ENCODE measurements at places on chromosomes 13 and 19.

DNA sequence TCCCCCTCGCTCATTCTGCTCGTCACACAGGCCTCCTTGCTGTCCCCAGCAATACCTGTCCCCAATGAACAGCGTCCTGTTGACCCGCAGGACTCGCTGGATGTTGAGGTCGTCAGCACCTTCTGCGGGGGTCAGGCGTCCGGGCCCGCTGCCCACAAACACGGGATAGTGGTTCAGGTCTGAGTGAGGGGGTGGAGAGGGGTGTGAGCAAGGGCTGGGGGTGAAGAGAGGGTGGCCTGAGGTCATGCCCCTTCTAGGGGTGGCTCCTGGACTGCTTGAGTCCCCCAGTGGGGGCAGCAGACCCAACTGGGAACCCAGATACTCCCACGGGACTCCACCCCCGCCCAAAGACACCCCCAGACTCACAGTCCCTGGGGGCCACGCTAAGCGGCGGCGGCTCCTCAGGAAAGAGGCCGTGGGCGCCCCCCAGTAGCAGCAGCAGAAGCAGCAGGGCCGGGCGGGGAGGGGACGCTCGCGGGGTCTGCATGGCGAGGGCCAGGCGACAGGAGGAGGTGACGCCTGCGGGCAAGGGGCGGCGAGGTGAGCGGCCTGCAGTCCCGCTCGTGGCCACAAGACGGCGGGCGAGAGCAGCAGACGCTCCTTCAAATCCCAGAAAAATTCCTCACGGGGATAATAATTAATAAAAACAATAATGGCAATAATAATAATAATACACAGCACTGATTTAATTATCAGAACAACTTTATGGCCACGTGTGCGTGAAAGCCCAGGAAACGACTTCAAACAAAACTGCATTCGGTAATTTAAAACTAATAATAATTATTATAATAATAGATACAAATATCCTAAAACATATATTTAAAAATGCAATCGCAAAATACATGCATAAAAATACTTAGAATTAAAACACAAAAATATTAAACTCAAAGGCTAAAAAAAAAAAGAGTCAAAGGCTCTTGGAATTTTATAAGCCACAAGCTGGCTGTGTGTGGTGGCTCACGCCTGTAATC lies 1.2 kb downstream of the SEMA6B start:
- DNase-seq, result no peak

DNA sequence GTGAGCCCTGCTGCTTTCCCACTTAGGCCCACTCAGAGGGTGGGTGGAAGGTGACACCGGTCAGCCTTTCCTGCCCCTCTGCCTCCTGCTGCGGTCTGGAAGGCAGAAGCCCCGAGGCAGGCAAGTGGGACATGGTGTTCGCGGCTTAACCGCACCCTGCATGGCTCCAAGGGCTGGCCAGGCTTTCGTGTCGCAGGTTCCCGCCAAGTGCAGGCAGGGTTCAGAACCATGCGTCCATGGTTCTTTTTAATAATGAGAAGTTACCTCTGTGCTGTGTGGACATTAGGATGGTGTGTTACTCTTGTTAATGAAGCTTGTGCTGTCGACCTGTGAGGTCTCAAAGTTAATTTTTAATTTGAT lies 986 bp downstream of the DGKH start:
- DNase-seq, result no peak

DNA sequence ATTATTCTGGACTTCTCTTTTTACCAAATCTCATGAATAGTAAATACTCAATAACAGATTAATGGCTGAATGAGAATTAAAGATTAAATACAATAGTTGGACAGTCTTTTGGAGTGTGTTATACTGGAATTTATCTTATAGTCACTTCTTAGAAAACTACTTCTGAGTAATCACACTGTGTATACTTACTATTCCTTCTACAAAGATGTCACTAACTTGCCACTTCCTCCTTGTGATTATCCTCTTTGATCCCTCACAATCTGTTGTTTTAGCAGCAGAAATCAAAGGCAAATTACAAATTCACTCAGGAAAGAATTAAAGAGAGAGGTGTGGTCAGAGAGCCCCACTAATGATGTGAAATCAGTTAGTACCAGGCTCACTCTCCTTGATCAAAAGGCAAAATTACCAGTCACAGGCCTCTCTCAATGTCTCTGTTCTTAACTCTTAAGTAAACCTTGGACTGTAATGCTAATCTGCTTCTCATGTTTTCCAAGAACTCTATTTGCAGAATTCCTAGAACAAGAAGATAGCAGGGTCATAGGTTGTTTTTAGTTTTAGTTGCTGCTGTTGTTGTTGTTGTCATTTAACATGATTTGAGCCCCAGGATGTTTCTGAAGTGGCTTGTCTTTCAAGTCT lies 37.3 kb upstream of the FNDC3A start:
- no peak for DNase-seq

DNA sequence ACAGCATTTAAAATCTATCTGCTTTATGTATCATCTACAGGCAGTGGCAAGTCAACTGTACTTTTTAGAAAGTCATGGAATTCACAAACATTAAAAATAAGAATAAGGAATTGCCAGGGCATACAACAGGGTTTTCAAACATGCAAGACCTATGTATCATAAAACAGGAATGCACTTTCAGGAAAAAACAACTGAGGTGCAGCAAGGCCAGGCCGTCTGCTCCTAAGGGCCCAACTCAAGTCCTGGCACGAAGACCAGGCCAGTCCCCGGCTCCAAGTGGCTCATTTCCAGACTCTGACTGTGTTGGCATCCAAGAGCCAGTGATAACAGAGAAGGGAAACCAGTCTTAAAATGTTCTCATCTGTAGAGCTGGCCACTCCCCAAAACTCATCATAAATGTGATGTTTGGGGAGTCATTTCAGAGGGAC lies 7.1 kb downstream of the RFX2 start:
- DNase-seq, result peak; percentile 73

DNA sequence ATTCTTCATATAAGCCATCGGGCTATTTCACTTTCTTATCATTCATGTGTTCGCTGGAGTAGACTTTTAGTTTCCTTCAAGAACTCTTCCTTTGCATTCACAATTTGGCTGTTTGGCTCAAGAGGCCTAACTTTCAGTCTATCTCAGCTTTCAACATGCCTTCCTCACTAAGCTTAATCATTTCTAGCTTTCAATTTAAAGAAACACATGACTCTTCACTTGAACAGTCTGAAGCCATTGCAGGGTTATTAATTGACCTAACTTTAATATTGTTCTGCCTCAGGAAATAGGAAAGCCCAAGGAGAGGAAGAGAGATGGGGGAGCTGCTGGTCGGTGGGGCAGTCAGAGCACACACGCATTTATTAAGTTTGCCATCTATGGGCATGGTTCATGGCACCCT lies 158.1 kb downstream of the SUCLA2 start:
- no peak for DNase-seq

- DNase-seq, result no peak
These were observed 77.8 kb downstream of the TEX29 start for GRCh38 chr13:111398196-111398595.

DNA sequence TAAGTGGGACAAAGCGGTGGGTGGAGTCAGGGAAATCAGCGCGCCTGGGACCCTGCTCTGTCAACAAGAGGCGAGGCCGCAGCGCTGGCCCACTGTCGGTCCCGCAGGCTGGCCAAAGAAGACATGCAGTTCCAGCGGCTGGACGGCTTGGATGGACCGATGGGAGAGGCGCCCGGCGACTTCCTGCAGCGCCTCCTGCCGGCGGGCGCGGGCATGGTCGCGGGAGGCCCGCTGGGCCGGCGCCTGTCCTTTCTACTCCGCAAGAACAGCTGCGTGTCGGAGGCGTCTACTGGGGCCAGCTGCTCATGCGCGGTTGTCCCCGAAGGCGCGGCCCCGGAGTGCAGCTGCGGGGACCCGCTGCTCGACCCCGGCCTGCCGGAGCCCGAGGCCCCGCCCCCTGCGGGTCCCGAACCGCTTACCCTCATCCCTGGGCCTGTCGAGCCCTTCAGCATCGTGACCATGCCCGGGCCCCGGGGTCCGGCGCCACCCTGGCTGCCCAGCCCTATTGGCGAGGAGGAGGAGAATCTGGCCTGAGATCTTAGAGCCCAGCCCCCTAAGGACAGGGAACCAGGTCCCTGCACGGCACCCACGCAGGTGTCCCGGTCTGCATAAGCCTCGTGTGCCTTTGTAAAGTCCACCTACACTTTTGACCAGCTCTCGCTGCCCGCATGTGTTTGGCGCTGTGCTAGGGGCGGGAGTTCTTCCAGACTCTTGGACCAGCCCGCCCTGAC lies 6.1 kb downstream of the BEST2 start:
- peak; percentile 74 for DNase-seq

GRCh38 chr19:36152019-36152351 lies 262 bp downstream of the COX7A1 start:
- DNase-seq, result no peak

- DNase-seq, result no peak
These were observed 151.8 kb upstream of the TMTC4 start for GRCh38 chr13:100826441-100826840.

GRCh38 chr19:57606931-57607330 lies 7.1 kb upstream of the ZNF134 start:
- DNase-seq, result no peak

- DNase-seq, result peak; percentile 85
These were observed 624.8 kb downstream of the LIG4 start for GRCh38 chr13:107590556-107590955.

- peak; percentile 45 for DNase-seq
These were observed 16.8 kb downstream of the ZNF431 start for GRCh38 chr19:21158523-21159135.

DNA sequence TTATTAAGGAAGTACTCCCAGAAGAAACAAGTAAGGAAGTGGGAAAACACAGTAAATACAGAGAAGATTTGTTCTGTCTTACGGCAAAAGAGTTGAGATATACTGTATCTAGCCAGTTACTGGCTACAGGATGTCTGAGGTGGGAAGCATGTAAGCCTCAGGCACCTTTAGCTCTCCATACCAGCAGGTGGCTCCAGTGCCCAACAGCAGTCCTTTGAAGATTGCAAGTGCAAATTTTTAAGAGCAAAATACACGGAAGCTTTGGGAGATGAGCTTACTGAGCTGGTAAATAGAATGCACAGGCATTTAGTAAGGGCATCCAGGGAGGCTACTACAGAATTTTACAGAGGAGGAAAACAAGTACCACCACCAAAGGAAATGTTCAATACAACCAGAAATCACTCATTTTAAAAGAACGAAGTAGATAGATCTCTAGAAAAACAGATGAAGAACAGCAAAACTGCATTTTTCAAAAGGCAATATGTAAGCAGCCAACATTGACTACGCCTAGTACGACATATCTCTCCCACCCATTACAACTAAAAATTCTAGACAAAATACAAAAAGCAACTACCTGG lies 57.9 kb upstream of the VSTM2B start:
- no peak for DNase-seq

GRCh38 chr13:113548778-113549621 lies 35.6 kb upstream of the TFDP1 start:
- no peak for DNase-seq

GRCh38 chr19:3266092-3266693 lies 41.7 kb downstream of the CELF5 start:
- no peak for DNase-seq

GRCh38 chr19:37763488-37763887 lies 15.9 kb downstream of the ZNF573 start:
- peak; percentile 60 for DNase-seq

GRCh38 chr19:46845959-46846459 lies 4.6 kb downstream of the AP2S1 start:
- no peak for DNase-seq

DNA sequence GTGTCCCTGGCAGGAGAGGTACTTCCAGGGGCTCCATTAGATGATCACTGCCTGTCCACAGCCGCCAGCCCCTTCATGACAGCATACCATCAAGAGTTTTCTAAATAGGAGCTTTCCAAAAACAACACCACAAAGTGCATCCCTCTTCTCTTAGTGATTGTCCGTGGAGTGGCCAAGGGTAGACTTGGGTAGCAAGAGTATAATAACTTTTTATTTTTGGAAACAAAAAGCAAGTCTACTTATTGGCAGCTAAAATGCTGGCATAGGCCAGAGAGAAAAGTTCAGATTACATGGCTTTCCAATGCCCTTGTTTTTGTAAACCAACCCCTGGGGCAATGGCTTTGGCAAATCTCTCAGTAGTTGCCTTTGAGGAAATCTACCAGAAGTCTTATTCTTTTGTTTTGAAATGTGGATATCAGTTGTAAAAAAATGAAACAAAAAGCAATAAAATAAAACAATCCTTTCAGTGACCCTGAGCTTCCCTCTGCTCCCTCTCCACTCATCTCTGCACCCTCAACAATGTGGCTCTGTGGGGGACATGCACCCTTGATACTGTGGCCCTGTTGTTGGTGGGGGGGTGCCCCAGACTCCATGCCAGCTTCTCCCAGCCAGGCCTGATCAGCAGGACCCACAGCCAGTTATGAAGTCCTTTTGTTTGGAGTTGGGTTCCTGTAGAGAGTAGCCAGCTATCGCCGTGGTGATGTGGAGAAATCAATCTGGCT lies 294.1 kb downstream of the DLEU7 start:
- DNase-seq, result no peak

GRCh38 chr19:16383584-16384161 lies 59.0 kb downstream of the KLF2 start:
- DNase-seq, result no peak

GRCh38 chr13:51823359-51823758 lies 19.4 kb upstream of the DHRS12 start:
- no peak for DNase-seq

- DNase-seq, result peak; percentile 84
These were observed 35.8 kb downstream of the RNF6 start for GRCh38 chr13:26186118-26186870.

DNA sequence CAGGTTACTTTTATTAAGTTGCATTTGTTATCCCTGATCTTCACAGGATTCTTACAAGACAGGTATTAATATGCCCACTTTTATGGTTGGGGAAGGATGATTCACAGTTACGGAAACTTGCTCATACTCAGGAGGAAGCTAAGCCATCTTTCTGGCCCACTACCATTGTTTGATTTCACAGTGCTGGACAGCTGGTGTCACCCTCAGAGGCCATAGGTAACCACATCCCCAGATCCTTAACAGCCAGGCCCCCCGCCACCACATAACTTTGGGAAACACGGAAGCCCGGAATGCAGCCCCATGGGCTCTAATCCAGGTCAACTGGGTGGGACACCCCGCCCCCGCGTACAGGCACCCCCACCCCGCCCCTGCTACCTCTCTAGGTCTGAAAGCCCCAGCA lies 119.7 kb downstream of the IRS2 start:
- no peak for DNase-seq

DNA sequence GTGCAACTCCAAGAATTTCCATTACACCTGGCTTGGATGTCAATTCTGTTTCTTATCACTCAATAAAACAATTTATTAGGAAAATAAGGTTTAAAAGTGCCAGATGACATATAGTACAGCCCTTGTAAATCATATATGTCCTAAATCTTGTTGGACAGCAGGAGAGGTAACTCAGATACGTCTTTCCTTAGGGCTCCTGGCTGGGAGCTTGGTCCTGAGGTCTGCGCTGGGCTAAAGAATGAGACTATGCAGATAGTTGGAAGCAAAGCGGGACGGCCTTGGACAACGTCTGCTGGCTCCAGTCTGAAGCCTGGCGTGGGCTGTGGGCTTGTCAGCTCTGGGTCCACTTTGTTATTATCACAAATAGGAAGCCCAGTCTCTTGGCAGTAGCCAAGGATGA lies 377.0 kb downstream of the DLEU7 start:
- DNase-seq, result no peak
